Stimulated activated CD8-positive, alpha-beta memory T cell treated with anti-CD3 and anti-CD28 coated beads, Interleukin-4, amount 100 ng/mL, for 48 hours (primary cell): ENCODE measurements at places on chromosomes 4 and X.

DNA sequence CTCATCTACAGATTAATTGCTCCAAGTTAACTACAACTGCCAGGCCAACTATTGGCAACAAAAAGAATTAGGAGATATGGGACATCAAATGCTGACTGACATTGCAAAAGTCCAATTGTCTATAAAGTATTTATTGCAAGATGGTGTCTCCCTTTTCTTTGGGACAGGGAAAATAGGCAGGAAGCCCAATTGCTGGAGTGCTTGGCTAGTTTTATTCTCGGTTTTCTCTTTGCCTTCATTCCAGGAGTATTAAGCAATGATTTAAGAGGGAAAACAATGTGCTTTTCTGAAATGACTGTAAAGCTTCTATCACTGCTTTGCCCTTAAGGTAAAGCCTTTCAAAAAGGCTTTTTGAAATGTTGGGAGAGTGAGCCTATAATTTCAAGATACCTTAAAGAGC lies 62.8 kb upstream of the DIAPH2 start:
- DNase-seq = no peak

DNA sequence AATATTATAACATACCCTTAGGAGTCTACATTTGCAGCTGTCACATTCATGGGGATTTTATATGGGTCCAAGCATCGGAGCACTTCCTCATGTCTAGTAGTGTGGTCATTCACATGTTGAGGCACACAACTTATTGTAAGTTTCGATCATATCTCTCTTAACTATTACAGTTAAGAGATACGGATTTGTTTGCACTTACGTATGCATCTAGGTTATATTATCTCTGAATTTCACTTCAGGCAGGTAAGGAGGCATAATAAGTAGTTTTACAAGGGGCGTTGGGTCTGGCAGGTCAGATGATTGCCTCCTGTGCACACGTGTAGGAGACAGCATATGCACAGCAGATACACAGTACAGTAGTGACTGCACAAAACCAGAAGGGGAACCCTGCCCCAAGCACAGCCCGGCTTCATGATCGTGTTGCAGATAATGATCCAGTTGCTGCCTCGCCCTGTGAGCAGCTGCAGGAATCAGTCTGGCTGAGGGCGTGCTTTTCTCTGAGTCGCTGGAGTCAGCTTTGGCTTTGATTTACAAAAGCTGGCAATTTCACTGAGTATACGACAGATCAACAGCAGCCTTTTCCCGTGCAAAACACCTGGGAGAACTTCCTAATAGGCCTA lies 302.9 kb upstream of the GATB start:
- DNase-seq = peak; percentile 34

DNA sequence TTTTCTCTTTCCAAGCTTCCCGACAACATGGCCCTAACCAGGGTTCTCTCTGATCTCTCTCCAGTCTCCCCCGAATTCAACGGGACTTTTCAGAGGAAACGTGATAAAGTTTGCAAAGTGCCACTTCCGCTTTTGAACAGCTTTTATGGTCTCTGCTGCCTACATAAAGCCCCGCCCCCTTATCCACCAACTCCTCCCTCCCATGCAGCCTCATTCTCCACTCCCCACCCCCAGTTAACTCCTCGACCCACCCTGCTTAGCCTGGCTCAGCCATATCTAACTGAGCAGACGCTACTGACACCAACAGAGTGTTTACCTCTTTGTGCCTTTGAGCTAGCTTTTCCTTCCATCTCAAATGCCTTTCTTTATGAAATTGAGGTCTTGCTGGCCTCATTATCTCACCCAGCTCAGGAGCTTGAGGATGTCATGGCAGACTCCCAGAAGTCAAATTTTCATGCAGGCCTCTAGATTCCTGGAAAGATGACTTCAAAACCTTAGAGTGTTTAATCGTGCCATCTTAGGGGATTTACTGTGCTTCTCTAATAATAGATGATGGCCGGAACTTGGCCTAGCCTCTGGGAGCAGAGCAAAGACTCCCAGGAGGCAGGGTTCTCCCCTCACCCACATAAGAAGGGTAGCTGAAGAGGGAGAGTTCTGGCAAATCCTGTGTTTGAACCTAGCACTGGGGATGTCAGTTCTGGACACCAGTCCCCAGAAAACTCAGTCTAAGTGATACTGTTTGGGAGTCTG lies 606.0 kb downstream of the BCOR start:
- DNase-seq = peak; percentile 62

- DNase-seq = no peak
Measured at GRCh38 chr4:80017125-80017854, 55.7 kb downstream of the ANTXR2 start.

- no peak for DNase-seq
Measured at GRCh38 chrX:123971982-123972381, 10.5 kb downstream of the STAG2 start.

DNA sequence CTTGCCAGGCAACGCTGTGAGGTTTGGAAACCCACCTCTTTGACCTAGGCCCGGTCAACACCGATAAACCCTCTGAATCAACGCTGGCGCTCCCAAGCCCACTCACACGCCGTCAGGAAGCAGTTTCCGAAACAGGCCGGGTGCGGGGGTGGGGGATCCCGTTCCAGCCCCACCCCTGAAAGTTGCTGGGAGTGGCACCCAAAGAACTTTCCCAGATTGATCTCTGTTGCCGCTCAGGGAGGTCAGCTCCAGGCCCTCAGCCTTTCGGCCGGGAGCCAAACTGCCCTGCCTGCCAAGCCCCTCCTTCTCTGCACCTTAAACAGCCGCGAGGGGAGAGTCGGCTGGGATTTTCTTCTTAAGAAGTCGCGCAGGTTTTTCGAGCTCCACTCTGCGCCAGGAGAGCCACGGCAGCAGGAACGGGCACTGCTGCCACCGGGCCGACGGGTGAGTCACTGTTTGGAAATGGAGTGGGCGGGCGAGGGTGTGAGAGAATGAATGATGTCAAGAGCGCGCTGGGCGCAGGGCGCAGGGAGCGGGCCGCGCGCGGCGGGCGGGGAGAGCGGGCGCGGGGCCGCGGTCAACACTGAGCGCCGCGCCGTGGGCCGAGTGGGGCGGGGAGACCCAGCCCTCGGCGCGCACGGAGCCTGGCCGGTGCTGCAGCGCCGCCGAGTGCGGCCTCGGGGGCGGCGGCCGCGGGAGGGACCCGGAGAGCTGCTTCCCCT lies at the start of gene SGMS2:
Gene SGMS2 (plus strand): TSS at position 583 of the 722 bp plus-strand sequence. CDS start 70,622 bp downstream, outside the sequence.
- peak; percentile 81 for DNase-seq

DNA sequence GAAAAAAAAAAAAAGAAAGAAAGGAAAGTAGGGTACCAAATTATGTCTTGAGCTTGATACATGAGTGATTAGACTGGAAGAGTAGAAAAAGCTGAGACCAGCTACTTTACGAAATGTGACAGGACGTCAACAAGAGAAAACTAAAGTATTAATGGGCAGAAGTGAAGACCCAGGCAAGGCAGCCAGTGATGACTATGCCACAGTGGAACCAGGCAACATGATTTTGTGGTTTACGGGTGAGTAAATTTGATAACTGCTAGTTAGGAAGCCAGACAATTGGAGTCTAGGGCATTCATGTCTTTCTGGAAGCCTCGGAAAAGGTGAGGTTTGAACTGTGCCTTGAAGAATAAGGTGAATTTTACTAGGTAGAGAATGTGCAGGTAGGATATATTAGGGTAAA lies 326.4 kb downstream of the TENM3 start:
- no peak for DNase-seq

- no peak for DNase-seq
Measured at GRCh38 chr4:141541851-141542250, 94.5 kb upstream of the IL15 start.

DNA sequence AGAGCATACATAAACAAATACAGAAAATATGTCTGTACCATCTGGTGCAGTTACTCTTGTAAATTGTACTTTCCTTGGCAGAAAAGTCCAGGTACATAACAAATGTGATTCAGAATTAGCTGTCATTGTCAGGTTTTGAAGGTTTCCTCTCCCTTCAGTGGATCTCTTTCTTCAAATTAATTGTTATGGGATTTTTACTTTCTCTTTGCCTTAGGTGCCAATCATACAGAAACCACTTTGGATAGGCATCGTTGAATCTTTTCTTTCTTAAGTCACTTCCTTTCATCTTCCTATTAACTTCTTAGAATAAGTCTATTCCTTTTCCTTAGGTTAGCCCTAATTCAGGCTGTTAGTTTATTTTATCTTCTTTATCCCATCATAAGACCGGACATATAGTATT lies 1992.1 kb upstream of the IGFBP7 start:
- DNase-seq = no peak

DNA sequence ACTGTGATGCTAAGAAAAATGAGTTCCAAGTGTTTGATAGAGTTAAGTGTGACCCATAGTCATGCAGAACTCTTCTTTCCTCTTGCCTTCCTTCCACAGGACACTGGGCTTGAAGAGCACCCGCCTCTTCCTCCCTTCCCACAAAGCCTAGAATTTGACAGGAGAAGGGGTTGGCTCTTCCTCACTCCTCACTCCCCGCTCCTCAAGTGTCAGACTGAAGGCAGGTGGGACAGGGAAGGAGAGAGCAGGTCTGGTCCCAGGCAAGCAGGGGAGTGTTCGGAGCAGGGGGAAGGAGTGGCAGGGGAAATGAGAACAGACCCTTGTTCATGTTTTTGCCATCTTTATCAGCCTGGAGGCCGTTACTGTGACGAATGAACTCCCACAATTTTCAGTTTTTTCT lies 10.7 kb downstream of the MAGED2 start:
- no peak for DNase-seq

DNA sequence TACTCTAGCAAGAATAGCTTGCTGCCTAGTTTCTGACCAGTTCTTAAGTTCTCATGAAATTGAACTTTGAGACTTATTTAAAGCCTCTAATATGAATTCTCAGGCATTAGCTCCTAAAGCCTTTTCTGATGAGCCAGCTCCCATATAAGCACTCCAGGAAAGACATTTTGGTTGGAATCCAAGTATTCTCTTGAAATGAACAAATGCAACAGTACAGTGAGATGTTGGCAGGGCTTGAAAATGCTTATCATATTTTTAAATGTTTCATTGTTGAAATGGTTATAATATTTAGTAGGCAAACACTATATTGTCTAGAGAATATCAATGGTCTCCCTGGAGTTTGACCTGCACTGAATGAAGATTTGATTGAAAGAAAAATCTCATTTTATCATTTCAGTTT lies 240.3 kb downstream of the ANK2 start:
- no peak for DNase-seq

- no peak for DNase-seq
Measured at GRCh38 chr4:126614356-126614855, 1018.4 kb upstream of the INTU start.

DNA sequence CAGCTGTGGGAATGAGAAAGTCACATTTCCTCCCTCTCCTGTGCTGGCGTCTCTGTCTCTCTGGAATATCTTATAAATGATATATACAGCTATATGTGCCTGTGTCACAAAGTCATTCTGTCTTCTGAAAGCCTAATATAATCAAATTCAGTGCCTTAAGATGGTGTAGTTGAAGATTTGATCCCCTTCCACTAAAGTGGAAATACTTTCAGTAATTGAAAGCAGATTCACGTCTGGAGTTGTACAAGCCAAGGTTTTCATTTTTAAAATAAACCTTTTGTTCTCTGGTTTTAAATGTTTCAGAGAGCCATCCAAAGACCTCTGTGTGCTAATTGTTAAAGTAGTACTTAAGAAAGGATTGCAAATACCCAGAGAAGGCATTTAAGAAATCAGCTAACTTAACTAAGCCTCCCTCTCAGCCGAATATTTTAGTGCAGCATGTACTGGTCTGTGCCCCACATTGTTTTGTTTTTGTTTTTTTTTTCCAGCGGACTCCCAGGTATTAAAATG lies 206.8 kb downstream of the TENM3 start:
- no peak for DNase-seq

- DNase-seq = no peak
Measured at GRCh38 chr4:1500231-1500965, 94.2 kb upstream of the NKX1-1 start.

- DNase-seq = no peak
Measured at GRCh38 chr4:74546057-74546456, 101.1 kb downstream of the AREG start.

- DNase-seq = no peak
Measured at GRCh38 chrX:23898412-23898959, 9.3 kb downstream of the APOO start.

- no peak for DNase-seq
Measured at GRCh38 chrX:68640661-68641060, 6.8 kb upstream of the STARD8 start.

GRCh38 chrX:146259207-146259606 lies 441.6 kb downstream of the SLITRK2 start:
- no peak for DNase-seq

DNA sequence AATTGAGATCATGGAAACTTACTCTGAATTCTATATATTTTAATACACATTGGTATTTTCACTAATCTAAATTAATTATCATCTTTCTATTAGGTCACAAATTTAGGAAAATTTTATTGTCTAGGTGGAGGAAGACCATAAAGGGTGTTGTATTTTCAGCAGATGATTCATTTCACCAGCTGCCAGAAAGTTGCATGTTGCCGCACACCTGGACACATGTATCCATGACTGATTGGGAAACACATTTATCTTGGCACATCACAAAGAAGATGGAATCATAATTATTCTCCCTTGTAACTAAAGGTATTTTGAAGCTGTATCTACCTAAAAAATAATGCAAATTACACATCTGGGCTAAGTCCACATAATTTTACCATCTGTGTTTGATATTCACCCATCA lies 33.1 kb downstream of the SLC7A11 start:
- no peak for DNase-seq

DNA sequence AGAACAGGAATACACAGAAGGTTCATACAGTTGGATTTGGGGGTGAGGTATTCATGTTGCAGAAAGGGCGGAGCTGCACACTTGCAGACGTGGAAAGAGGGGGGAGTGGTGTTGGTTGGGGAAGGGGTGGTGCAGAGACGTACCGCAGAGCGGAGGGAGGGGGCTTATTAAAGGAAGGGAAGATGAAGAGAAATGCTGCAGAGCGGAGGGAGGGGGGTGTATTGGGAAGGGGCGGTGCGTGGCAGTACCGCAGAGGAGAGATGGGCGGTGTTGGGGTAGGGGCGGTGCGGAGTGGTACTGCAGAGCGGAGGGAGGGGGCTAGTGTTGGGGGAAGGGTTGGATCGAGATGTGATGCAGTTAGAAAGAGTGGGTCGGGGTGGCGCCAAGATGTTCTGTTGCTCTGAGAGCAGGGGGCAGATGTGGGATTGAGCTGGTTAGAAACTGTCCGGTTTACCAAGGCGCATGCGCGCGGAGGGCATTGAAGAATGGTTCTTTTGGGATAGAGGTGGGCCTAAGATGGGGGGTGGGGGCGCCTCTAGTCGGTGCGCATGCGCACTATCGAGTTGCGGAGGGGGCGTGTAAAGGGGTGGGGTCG lies 900 bp downstream of the TRO start:
- DNase-seq = peak; percentile 72
